ENCODE measurements at places on chromosomes 16 and 17.

GRCh38 chr16:12145918-12146317, 169.4 kb downstream of the SNX29 start:
- DNase-seq = no peak

GRCh38 chr17:66459811-66460270, 157.4 kb downstream of the PRKCA start:
- DNase-seq = no peak

DNA sequence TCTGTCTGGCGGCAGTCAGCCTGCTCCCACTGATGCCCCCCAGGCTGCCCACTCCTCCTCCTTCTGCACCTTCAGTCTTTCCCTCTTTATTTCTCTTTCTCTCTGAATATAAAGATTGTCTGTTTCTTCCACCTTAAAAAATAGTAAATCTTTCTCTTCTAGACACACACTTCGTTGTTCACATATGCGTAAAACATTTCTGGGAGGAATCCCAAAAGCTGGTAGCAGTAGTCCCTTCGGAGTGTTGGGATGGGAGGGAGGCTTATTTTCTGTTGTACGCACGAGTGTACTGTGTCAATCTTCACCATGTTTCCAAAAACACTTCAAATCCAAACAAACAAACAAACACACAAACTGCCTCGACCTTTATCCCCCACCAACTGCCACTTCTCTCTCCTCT, 9.9 kb downstream of the OSBPL7 start:
- no peak for DNase-seq

DNA sequence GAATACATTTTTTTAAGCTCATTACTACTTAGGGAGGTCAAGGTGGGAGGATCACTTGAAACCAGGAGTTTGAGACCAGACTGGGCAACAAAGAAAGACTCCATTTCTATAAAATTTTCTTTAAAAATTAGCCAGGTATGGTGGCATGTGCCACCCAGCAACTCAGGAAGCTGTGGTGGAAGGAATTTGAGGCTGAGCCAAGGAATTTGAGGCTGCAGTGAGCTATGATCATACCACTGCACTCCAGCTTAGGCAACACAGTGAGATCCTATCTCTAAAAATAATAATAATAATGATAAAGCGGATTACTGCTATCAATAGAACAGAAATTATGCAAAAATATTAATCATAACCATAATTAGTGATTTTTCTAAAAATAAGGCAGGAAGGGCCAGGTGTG, 170.3 kb downstream of the COPRS start:
- DNase-seq = no peak

GRCh38 chr16:67088551-67088950, 21.2 kb upstream of the PHAF1 start:
- peak; percentile 30 for DNase-seq

DNA sequence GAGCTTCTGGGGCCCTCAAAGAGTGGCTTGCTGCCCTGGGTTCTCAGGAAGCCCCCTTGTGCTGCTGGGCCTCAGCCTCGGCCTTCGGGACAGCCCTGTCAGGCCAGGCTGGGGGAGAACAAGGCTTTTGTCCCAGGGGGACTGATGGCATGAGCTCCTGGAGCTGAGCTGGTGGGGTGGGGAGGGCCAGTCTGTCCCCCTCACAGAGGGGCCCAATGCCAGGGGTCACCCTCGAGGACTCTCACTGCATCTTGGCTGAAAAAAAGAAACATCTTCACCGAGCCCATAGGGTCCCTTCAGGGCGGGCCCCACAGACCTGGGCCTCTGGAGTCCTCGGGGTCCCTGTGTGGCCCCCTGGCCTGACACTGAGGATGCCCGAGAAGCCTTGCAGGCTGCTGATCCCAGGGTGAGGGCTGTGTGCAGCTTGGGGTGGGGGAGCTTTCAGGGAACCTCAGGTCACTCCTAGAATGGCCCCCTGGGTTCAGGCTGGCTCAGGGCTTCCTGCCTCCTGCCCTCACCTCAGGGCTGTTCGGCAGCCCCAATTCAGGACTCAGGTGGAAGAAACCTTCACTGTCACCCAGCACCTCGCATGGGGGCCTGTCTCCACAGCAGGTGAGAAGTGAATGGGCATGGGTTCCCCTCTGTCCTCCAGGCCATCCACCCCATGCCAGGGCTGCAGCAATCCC, 90.5 kb downstream of the TNFRSF13B start:
- no peak for DNase-seq

GRCh38 chr16:7330709-7331108, 1.9 kb upstream of the RBFOX1 start:
- DNase-seq = no peak

- DNase-seq = no peak
Measured at GRCh38 chr16:72425571-72426341, 253.8 kb upstream of the PMFBP1 start.

DNA sequence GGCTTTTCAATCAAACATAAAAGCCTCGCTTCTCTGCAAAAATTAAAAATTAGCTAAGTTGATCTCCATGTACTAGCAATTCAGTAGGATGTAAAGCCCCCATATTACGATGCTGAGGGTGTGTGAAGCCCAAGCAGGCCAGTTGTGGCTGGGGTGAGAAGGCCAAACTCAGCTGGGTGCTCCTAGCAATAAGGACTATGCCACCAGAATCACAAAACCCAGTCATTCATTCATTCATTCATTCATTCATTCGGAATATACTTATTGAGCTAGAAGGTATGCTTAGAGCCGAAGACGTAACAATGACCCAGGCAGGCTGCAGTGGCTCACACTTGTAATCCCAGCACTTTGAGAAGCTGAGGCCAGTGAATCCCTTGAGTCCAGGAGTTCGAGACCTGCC, 3.9 kb upstream of the CRYBA1 start:
- no peak for DNase-seq

- peak; percentile 74 for DNase-seq
Measured at GRCh38 chr16:56424791-56425438, 430 bp downstream of the AMFR start.

DNA sequence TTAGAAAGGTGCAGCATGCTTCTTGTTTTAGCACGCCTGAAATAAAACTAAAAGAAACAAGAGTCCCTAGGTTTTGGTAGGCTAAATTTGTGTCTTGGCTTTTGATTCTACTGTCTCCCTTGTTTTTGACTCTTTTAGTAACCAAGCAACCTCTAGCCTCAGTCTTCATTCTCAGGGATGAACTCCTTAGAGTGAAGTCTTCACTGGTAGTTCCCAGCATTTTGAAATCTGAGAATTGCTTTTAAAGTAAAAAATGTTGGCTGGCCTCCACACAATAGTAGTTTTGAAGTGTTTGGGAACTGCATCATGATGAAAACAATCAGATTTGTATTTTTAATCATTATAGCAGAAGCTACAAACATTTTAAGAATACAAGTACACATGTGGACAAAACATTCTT, 6.1 kb upstream of the CDR2 start:
- DNase-seq = no peak

DNA sequence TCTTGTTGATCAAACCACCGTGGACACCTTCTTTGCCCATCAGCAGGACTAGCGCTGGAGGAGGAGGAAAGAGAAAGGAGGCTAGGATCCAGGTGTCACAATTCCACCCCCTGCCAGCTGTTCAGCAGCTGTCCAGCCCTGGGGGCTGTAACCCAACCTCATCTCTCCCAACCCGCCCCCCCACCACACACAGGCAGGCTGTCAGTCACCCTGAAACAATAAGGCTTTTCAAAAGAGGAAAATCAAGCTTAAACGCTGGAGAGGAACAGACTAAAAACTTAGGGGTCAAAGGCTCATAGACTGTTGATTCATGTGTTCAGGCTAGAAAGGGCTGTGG, 2.4 kb downstream of the PFN1 start:
- DNase-seq = no peak

- DNase-seq = no peak
Measured at GRCh38 chr16:77786186-77786847, 2.0 kb upstream of the VAT1L start.

DNA sequence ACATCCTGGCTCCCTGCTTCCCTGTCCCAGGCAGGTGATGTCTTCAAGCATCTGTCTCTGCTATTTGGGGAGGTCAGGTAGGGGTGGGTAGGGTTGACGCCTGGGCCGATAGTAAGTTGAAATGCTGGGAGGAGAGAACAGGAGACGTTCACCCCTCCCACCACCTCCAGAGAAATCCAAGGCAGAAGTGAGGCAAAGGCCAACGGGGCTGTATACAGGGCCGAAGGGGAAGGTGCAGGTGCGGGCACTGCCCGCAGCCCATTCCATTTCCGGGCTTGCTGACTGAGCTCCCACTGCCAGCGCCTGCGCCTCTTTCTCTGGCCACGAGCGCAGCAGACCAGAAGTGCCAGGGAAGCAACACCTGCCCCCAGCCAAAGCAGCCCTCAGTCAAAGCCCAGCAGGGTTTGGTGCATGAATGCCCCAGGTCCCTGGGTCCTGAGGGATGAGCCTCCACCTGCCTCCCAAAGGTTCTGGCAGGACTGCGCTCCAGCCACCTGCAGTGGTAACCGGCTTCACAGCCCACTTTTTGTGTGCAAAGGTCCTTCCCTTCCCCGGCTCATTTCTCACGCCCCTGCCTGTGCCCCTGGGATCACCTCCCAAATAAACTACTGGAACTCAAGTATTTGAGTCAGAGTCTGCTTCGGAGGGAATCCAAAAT, 127.6 kb upstream of the TNRC6C start:
- DNase-seq = no peak

- DNase-seq = no peak
Measured at GRCh38 chr17:603406-604114, 111.1 kb downstream of the VPS53 start.

DNA sequence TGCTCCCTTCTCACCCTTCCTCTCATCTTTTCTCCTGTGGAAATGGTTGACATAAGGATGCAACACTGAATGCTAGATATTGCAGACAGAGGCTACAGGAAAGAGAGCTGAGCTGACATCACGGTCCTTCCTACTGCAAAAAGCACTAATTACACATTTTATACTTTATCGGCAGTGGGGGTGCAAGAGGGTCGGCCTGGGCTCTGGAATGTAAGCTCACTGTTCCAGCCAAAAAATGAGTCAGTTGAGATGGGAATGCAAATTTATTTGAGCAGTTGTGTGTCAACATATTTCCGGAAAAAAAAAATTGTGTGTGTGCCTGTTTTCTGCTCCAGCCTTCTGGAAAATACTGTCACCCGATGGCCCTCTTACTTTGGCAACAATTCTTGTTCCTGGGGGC, 14.1 kb upstream of the MRTFB start:
- no peak for DNase-seq
